ENCODE measurements at places on chromosomes 1 and 21.

GRCh38 chr1:77794550-77794949 lies 15.1 kb downstream of the MIGA1 start:
- DNase-seq: no peak

DNA sequence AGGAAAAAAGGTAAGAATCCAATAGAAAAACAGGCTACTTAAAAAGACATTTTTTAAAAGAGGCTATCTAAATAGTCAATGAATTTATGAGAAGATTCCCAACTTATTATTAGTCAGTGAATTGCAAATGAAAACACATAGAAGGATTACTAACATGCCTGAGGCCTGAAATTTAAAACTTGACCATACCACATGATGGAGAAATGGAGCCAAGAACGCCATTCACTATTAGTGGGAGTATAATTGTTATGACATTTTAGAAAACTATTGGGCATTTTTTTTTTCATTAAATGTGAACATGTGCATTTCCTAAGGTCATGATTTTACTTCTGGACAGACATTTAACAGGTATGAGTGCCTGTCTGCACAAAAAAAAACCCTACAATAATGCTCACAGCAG lies 24.8 kb upstream of the OR2B11 start:
- DNase-seq: no peak

DNA sequence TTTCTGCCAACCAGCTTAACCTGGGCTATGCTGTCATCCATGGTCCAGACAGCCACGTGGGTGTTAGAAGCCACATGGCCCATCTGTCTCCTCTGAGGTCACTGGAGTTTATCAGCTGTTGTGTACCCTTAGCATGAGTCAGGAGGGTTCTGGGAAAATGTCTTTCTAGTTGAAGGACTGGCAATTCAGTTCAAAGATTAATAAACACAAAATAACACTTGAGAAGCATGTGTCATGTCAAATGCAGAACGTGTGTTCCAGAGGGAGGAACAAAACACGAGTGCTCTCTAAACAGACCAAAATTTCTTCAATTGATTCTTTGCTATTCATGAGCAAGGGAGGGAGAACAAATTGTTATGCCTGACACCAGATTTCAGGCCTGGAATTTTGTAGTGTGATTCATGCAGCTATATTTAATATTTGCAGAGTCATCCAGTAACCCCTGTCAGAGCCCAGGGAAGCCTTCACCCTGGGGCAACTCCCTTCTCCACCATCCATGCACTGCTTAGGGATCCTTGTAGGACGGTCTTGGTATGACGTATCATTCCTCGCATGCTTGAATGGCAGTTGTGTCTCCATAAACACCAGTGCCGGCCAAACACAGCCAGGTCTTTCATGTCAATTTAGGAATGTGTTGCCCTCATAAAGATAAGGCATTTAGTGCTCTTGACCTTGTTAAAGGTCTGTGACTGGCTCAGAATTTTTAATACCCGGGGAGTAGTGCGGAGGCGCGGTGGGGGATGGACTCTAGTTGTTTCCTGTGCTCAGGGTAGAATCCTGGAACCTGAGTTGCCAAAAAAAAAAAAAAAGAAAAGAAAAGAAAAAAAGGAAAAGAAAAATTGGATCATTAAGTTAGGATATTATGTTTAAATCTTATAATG lies 27.7 kb upstream of the DYRK1A start:
- DNase-seq: peak; percentile 91

DNA sequence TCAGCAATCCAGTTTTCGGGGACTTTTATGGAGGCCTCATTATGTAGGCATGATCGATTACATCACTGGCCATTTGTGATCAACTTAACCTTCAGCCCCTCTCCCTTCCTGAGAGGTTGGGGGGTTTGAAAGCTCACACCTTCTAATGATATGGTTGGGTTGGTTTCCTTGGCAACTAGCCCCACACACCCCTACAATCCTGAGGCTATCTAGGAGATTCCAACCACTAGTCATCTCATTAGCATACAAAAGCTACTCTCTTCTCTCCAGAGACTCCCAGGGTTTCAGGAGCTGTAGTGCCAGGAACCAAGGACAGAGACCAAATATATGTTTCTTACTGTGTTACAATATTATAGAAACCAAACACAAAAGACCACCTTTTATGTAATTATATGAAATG lies 35.2 kb upstream of the ZNF326 start:
- DNase-seq: no peak

GRCh38 chr21:25107708-25108107 lies 499.6 kb downstream of the MRPL39 start:
- DNase-seq: peak; percentile 92

- DNase-seq: no peak
These were observed 5.8 kb downstream of the AGL start for GRCh38 chr1:99855914-99856450.

DNA sequence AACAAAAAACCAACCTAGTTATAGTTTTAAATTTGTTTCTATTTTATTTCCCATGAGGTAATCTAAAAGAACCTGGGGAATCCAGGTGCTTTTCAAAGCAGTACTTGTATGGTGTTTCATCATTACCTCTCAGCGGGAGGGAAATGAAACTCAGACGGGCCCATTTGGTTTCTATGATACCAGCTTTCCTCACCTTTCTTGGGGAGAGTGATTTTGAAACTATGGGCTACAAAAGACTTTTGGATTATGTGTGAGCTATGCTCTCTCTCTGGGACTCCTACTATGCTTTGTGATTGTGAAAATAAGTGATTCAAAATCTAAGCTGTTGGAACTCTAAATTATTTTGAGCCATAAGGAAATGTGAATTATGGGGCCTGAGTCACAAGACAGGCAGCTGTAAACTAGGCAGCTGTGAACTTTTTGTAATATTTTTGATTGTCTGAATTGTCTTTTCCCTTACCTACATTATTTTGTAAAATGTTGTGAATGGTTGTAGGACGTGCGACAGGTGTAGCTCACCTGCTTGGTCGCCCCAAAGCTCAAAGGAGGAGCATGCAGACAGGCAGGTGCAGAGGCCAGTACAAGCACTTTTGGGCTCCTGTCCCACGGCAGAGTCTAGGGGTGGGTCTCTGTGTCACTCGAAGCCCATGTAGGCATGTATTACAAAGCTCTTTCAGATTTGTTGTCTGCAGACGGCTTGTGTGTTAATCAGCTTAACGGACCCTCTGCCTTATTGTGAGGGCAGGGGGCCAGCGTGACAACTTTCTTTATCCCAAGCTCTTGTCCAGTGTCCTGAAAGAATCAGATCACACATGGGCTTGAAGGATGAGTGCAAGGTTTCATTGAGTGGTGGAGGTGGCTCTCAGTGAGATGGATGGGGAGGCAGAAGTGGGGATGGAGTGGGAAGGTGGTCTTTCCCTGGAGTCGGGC lies 64.8 kb upstream of the BACH1 start:
- peak; percentile 32 for DNase-seq

DNA sequence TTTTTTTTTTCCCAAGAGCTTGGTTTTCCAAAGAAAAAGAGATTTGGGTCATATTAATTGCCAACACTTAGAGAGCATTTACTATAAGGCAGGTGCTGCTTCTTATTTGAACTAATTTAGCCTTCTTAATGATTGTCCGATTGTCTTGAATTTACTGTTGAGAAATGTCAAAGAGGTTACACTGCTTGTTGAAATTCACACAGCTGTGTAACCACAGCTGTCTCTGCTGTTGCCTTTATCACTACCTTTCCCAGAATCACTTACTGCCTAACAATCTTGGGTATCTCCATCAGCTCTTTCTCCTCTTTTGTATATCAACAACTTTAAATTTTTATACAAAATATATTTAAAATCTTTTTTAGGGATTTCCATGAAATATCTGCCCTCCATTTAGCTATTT lies 115.6 kb downstream of the UCHL5 start:
- DNase-seq: no peak

- peak; percentile 2 for DNase-seq
These were observed 2.3 kb downstream of the ANP32E start for GRCh38 chr1:150233359-150234308.

GRCh38 chr1:92934395-92935378 lies 26.6 kb downstream of the DIPK1A start:
- DNase-seq: peak; percentile 99

DNA sequence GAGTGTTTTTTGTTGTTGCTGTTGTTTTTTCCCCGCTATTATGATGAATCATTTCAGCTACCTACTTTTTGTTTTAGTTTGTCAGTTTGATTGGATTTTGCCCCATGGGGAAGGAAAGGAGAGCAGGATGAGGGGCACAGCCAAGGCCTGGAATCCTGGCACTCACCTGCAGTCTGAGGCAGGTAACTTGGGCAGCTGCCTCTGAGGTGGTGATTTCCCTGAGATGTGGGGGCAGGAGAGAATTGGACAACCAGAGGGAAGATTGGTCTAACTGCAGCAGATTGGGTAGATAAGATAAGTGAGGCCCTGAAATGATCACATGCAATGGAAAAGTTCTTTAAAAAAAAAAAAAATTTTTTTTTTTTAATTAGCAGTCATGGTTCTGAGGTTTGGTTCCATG lies 1.5 kb upstream of the LAX1 start:
- DNase-seq: no peak

Data from fibroblast of skin of abdomen (primary cell).